ENCODE measurements at places on chromosomes 16 and 17. TPM values are rescaled to one million over a fixed set of nuclear protein-coding genes. Genes with fewer than 3 reads are reported as not detected.

The SEPTIN1 gene
- 0.18 TPM for total RNA-seq

The CCDC40 gene
- 4.7 TPM for total RNA-seq

The KRTAP2-3 gene
- not detected for total RNA-seq

The MAZ gene
- 121 TPM for total RNA-seq

The RPAIN gene
- total RNA-seq = 50.8 TPM

DNA sequence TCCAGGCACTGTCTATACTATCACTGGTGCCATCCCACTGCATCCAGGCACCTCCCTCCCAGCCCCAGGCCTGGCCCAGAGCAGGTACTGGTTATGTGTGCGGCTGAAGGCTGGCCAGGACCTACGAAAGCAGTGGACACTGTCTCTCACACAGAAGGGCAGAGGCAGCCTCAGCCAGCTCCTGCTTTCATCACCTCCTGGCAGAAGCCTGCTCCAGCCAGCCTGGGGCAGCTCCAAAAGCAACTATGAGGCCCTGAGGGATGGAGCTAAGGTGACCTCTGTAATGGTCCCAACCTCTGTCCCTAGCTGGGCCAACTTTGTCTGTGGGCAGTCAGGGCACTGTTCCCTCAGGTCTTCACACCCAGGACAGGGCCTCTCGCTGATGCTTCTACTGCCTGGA is 18.8 kb downstream of the HSD11B2 start:
- no peak overlapping the region for H3K4me3 ChIP-seq
- H3K36me3 ChIP-seq = peaks cover 30% of the 10 kb centered on the region
- H3K27me3 ChIP-seq = no peaks in the 10 kb centered on the region
- H3K27ac ChIP-seq = peak overlapping the region; percentile 13
- no peak for DNase-seq

DNA sequence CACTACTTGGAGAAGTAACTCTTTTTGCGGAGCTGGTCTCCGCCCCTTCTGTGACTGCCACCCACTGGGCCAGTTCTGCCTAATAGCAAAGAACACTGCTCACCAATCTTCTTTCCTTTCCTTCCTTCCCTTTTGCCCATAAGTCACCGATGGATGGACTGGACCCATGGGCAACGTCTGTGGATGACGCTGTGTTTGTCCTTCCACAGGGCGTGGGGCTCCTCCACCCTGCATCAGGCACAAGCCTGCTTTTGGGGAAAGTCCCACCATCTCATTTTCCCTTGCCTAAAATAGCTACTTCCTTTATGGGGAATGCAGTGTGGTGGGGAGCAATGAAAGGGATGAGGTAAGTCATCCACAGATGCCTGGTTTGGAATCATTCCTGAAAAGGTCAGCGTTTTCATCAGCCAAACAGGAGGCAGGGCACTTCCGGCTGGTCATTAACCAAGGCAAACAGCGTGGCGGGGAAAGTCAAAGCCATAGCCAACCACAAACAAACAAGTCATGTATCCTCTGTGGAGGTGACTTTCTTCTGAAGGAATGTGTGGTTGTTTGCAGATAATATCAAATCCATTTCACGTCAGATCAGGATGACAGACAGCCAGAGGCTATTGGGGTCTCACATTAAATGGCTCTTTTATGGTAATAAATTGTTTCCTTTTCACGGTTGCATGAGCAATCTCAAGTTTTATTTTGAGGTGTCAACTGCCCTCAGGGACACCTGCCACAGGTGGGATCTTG is 30.7 kb upstream of the MED9 start:
- no peak overlapping the region for H3K4me3 ChIP-seq
- H3K36me3 ChIP-seq = no peaks in the 10 kb centered on the region
- H3K27ac ChIP-seq = peak overlapping the region; percentile 67
- peaks cover 23% of the 10 kb centered on the region for H3K4me1 ChIP-seq

DNA sequence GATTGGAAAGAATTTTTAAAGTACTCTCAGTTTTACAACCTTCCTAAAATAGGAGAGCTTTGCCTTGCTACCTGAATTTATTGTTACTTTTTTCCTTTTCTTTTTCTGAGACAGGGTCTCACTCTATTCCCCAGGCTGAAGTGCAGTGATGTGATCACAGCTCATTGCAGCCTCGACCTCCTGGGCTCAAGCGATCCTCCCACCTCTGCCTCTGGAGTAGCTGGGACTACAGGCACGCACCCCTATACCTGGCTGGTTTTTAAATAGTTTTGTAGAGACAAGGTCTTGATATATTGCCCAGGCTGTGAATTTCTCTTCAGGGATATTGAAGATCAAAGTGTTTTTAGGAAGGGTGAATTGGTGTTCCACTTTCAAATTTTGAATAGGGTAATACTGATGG is 3.8 kb downstream of the MPV17L start:
- no peak overlapping the region for H3K27ac ChIP-seq
- no peak overlapping the region for H3K4me3 ChIP-seq
- H3K4me1 ChIP-seq = no peaks in the 10 kb centered on the region
- no peaks in the 10 kb centered on the region for H3K27me3 ChIP-seq
- no peak for DNase-seq
- H3K36me3 ChIP-seq = peaks cover 3% of the 10 kb centered on the region

DNA sequence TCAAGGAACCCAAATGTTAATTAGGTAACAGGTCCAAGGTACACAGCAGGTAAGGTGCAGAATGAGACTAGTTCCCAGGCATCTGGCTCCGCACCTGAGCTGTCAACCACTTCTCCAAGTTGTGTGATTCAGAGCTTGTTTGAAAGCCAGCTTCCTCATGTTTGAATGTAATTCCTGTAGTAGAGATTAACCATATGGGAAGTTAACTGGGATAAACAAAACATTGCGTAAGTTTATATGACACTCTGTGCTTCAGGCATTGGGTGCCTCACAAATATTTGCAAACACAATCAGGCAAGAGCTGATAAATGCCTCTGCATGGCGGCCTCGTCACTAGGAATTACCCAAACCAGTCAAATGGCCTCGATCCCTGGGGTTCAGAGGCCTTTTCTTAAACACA is 27.9 kb upstream of the CPHXL start:
- no peak overlapping the region for H3K27ac ChIP-seq
- H3K36me3 ChIP-seq = no peaks in the 10 kb centered on the region
- H3K4me3 ChIP-seq = no peak overlapping the region
- H3K4me1 ChIP-seq = no peaks in the 10 kb centered on the region

GRCh38 chr16:84124257-84125073 is 7.7 kb upstream of the MBTPS1 start:
- no peak overlapping the region for H3K4me3 ChIP-seq
- no peaks in the 10 kb centered on the region for H3K4me1 ChIP-seq
- no peaks in the 10 kb centered on the region for H3K27me3 ChIP-seq
- peaks cover 21% of the 10 kb centered on the region for H3K36me3 ChIP-seq
- H3K27ac ChIP-seq = no peak overlapping the region

GRCh38 chr16:28974007-28974436 is 556 bp upstream of the SPNS1 start:
- peak; percentile 71 for DNase-seq
- H3K27me3 ChIP-seq = no peaks in the 10 kb centered on the region
- peak overlapping the region; percentile 91 for H3K27ac ChIP-seq
- H3K36me3 ChIP-seq = peaks cover 19% of the 10 kb centered on the region

GRCh38 chr16:48235058-48235555 is 9.0 kb upstream of the LONP2 start:
- no peak overlapping the region for H3K27ac ChIP-seq
- DNase-seq = no peak
- H3K4me3 ChIP-seq = no peak overlapping the region
- no peaks in the 10 kb centered on the region for H3K4me1 ChIP-seq
- no peaks in the 10 kb centered on the region for H3K27me3 ChIP-seq

DNA sequence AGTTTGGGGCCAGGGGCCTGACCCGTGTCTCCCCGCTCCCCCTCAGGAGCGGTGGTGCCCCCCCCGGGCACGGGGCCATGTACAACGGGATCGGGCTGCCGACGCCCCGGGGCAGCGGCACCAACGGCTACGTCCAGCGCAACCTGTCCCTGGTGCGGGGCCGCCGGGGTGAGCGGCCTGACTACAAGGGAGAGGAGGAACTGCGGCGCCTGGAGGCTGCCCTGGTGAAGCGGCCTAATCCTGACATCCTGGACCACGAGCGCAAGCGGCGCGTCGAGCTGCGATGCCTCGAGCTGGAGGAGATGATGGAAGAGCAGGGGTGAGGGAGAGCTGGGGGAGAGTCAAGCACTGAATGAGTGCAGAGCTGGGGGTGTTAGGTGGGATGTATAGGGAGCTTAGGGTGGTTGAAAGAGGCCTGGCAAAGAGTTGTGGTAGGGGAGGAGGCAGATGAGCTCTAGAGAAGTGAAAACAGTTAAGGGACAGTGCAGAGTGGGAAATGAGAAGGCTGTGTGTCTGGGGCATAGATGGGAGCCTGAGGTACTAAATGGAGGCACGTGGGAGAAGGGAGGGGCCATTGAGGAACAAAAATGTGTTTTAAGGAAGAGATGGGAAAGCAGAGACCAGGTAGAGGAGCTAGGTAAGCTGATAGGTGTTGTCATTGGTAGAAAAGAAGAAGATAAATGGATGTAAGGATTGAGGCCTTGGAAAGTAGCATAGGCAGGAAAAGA is 4.0 kb downstream of the SRRM2 start:
- peaks cover 52% of the 10 kb centered on the region for H3K36me3 ChIP-seq
- no peak overlapping the region for H3K4me3 ChIP-seq
- no peak for DNase-seq
- H3K27ac ChIP-seq = no peak overlapping the region
- H3K27me3 ChIP-seq = no peaks in the 10 kb centered on the region
